ENCODE measurements at places on chromosomes 5 and 9.

- DNase-seq: no peak
Measured at GRCh38 chr9:82829818-82830217, 233.1 kb downstream of the RASEF start.

DNA sequence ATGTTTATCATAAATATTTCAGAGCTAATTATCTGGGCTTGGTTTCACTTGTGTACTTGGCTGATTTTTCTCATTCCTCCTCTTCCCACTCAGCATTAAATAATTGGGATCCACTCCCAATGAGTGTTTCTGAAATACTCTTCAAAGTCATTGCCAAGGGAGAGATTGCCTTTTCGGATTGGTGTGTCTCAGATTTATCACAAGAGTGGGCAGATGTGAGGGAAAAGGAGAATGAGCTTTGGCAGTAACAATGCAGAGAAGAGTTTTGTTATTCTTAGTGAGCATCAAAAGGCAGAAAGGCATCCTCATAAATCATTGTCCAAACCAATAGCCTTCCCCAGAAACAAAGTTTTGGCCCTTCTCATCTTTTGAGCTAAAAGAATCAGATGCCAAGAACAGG is 79.2 kb downstream of the SEMA5A start:
- DNase-seq: no peak

DNA sequence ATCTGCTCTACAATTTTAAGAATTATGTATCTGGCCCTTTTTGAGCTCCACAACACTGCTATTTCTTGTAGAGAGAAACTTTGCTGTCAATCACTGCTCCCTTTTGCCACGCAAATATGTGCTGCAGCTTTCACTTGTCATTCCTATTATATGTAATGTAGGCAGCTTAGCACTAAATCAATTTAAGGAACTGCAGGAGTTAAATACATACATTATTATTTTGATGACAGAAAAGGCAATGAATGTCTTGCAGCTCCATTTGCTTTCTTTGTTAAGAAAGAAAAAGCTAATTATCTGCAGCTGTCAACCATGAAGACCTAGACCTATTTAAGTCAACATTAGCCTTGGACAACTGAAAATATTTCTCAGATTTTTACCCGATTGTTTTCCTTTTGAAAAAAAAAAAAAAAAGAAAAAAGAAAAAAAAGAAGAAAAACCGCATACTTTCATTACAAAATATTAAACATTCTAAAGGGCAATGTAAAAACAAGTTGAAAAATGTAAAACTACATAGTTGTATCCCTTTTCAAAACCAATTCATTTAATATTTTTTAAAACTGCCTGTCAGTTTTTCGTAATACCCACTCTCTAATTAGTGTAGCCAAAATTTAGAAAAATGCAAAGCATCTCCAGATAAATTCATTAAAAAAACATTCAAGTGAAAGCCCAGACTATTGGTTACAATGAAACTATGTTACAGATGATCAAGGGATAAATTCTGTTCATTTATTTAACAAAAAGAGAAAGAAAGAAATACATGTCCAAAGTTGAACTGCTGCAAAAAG is 57.2 kb downstream of the RFX3 start:
- DNase-seq: no peak

DNA sequence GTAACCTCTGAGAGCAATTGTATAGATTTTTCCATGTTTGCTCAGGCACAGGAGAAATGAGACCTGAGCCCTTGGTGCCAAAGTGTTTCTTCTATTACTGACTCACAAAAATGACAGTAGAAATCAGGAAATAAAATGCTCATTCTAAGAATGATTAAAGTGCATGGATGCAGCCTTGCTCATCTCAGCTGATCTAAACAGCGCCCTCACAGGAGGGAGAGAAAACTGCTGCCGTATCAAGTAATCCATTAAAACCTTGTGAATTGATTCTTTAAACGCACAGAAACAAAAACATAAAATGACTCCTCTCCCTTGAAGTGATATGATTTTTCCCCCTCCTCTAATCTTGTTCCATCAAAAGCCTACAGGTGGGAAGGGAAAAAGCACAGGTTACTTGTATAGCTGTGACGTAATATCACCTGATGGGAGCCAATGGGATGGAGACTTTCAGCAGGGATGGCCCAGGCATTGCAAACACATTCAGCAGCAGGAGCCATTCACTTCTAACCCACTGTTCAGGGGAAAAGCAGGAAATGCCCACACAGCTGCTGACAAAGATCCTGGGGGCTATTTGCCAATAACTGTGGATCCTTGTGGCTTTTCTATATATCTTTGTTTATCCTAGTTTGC is 76.7 kb downstream of the PLCXD3 start:
- no peak for DNase-seq

DNA sequence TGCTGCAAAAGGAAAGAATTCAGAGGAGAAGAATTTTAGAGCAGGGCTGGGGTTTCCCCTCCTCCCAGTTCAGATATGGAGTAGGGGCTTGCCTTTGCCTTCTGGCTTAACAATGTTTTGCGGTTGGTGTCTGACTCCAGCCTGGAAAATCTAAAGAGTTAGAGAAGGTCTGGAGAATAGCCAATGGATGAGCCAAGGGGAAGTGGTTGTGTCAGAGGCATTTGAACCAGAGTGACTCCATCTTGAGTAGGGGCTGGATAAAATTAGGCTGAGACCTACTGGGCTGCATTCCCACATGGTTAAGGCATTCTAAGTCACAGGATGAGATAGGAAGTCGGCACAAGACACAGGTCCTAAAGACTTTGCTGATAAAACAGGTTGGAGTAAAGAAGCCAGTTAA is 133.7 kb downstream of the DIRAS2 start:
- no peak for DNase-seq

DNA sequence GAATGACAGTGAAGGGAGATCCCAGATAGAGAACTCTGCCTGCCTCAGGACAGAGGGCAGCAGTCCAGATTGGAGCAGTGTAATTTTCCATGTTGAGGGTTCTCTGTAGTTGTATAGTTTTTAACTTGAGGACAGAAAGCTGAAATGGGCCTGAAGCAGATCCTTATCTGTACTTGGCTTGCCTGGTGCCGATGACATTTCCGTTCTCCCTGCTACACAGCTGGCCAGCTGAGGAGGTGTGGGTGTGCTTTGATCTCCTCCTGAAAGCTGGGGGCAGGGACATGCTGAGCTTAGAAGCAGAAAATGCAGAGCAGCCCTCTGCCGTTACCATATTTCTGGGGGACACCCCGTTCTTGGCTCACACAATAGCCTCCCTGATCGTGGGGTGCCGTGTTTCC is 10.5 kb downstream of the GLRX start:
- DNase-seq: no peak

DNA sequence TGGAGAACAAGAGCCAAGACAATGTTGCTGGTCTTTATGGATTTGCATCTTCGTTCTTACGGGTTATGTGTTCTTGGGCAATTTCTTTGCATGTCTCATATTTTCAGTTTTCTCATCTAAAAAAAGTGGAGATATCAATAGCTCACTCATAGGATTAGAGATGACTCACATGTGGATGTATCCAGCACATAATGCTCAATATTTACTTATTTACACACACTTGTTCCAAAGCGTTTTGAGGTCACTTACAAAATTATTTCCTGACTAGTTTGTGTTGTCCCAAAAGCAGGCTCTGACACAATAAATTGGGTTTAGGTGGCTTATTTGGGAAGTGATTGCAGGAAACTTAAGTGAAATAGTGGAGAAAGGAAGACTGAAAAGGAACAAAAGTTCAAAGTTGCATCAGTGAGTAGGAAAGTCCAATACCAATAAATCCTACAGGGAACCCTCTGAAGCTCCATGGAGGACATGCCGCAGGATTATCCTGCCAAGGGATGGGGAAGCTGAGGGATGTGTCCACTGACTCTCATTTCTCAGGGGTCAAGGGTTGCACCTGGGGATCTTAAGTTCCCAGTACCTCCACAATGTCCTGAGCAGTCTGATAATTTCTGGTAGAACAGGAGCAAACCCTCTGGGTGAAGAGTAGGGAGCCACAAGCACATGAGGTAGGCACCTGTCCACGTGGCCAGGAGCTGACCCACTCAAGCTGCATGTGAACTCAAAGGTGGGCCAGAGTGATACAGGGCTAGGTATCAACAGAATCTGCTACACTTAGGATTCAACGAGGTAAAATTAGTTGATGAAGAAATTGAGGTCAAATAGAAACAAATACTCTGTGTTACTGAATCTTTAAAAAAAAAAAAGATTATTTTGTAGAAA is 37.4 kb upstream of the SLC44A1 start:
- no peak for DNase-seq

GRCh38 chr5:141258464-141258863 is 13.3 kb downstream of the PCDHB15 start:
- no peak for DNase-seq

GRCh38 chr9:108269371-108269770 is 586.4 kb downstream of the ACTL7B start:
- DNase-seq: no peak

DNA sequence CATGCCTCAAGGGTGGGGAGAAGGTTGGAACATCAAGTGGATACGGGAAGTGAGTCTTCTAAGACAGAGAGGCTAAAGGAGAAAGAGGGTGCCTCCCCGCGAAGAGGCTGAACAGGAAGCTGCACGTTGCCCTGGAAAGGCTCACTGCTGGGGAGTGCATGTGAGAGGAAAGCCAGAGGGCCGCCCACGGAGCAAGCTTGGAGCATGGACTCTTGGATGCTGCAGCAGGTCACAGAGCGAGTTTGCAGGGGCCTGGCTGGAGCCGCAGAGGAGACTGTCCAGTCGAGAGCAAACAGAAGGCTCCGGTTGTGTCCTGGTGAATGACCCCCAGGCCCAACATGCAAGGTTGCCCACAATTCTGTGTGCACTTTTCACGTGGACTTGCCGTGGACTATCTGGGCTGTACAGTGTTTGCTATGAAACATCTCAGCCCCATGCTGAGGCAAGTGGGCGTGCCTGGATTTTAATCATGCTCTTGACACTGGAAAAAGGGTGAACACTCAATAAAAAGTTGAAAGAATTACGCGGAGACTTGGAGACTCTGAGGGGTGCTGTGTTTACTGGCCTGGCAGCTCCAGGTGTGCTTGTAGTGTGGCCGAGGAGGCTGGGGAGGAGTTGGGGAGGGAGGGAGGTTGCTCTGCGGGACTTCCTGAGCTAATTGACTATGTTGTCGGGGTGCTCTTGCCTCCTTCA is 54.5 kb upstream of the GARNL3 start:
- DNase-seq: no peak

DNA sequence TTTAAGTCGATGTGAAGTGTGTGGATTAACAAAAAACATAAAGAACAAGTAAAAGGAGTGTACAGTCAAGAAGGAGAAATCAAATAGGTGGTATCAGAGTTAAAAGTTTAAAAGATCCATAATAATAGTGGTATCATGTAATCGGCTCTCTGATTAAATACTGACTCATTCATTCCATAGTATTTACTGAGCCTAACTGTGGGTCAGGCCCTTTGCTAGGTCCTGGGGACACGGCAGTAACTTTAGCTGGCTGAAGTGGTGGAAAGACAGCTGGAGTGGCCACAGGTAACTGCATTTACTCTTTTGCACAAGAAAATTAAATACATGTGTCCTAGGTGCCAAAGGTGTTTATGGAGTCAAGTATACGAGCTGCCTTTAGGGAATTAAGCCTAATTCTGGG is 124.0 kb downstream of the GNAQ start:
- no peak for DNase-seq
